GM23338 (cell line): ENCODE measurements at places on chromosomes 16 and 17. TPM values are rescaled to one million over a fixed set of nuclear protein-coding genes. Genes with fewer than 3 reads are reported as not detected.

MYH2 gene
- total RNA-seq = 17.9 and 27.7 TPM in 2 replicates

CLDN7 gene
- total RNA-seq = 111 and 117 TPM in 2 replicates

SAMD14 gene
- total RNA-seq = 1.3 and 4.7 TPM in 2 replicates

- DNase-seq = no peak
Measured at GRCh38 chr17:81050645-81051625, 16.0 kb downstream of the BAIAP2 start.

- no peak for DNase-seq
Measured at GRCh38 chr16:67653128-67653788, 6.8 kb downstream of the ACD start.

GRCh38 chr16:17403859-17404545 lies 66.8 kb downstream of the XYLT1 start:
- no peak for DNase-seq

- DNase-seq = no peak
Measured at GRCh38 chr17:48835971-48836370, 5.1 kb downstream of the CALCOCO2 start.

DNA sequence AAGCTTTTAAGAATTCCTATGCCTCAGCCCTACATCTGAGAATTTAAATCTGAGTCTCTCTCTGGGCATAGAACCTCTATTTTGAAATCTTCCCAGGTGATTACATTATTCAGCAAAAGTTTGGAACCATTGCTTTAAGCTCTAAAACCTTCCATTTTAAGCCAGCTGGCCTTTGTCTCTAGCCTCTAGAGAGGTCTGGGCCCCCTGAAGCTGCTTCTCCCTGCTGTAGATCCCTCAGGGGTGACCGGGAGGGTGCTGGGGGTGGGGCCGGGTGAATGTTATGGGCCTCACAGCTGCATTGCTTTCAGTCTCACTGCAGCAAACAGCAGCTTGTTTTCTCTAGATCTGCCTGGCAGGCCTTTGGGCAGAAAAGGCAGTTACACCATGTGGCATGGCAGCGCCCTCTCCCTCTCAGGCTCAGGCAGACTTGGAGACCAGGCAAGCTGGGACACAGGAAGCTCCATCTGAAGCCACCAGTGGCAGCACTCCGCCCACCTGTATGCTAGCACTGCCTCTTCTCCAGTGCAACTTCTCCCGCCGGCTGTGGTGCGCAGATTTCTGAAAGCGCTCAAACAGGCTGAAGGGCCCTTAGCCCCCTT lies 66.3 kb downstream of the MPRIP start:
- DNase-seq = peak; percentile 39

DNA sequence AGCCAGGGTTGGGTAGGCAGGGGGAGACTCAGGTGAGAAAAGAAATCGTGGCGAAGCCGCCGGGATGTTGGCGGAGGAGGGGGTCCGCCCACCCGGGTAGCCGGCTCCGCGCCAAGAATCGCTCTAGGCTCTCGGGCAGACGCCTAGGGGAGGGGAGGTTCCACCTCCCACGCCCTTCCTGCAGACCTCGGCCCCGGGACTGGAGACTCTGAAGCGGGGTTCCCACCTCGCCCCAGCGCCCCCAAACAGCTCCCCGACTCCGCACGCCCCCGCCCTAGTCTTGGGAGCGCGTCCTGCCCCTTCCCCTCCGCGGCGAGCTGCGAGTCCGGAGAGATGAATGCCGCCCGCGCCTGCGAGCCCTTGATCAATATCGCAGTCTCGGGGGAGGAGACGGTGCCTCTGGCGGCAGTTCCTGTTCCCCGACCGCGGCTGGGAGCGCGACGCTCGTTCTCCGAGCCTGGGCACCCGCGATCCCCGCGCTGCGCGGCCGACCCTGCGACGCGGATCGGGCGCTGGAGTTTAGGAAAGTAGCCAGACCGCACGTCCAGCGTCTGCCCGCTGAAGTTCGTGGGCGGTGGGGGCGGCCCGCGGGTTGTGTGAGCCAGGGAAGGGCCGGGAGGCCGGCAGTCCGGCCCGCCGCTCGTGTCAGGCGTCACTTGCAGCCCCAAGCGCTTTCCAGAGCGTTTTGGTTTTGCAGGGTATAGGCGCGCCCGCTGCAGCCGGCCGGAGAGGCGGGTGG lies 790 bp downstream of the CRHR1 start:
- peak; percentile 66 for DNase-seq

DNA sequence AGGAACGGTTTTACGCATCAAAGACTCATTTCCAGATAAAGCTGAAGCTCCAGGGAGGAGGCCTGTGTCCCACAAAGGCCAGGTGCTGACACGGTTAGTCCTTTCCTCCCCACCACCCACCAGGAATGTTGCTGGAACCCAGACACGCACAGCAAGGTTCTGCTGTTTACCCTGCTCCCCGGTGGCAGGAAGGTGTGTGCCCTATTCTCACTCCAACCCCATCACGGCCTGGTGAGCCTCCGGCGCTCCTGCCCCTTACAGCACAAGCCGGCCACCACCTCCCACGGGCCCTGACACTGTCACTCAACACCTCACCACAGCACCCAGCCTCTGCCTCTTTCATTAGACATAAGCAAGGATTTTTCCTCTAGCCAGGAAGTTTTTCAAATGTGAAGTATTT lies 47.8 kb downstream of the ANKRD11 start:
- DNase-seq = no peak

DNA sequence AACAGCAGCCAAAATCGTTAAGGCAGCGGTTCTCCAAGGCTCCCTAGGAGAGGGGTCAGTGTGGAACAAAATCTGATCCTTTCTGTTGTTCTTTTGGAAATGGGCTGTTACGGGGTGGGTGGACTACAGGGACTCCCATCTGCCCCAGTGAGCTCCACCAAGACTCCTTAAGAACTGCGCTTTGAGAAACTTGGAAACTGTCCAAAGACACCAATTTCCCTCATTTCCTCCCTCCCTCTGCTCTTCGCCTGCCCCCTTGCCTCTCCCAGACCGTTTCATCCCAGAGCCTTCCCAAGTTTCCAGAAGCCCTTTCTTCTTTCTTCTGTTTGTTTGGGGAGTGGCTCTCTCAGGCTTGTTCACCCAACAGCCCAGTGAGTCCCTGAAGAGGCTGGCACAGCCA lies 205.4 kb downstream of the COPRS start:
- DNase-seq = no peak

DNA sequence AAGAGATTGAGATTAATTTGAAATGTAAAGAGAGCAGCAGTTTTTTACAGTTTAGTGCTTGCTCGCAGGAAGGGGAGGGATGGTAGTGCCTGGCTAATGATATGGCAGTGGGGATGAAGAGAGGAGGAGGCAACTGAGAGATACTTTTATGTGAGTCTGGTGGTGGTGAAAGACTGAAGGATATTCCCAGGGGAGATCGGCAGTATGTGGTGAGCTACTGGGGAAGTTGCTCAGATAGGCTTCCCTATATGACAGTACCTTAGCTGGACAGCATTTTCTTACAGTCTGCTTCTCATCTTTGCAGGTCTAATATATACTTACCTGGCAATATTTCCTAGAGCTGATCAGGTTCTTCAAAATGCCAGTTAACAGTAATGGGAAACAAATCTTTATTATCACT lies 8.6 kb downstream of the CEP95 start:
- no peak for DNase-seq

- no peak for DNase-seq
Measured at GRCh38 chr17:68400404-68400735, 56.9 kb downstream of the WIPI1 start.

DNA sequence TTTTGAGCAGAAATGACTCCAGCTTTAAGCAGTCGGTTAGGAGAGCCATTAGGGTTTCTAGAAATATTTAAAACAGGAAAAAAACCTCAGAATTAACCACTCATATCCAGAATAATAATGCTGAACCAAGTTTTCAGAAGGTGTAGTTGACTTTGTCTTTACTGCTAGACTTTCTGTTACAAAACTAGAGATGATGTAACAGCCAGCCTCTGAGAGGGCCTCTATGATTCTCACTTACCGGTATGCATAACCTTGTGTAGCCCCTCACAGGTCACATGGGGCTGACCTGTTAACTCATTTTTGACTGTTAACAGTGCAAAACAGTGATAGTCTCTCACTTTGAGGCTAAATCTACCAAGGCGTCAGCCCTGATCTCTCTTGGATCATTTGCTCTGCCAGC lies 74.3 kb downstream of the TEX14 start:
- no peak for DNase-seq

DNA sequence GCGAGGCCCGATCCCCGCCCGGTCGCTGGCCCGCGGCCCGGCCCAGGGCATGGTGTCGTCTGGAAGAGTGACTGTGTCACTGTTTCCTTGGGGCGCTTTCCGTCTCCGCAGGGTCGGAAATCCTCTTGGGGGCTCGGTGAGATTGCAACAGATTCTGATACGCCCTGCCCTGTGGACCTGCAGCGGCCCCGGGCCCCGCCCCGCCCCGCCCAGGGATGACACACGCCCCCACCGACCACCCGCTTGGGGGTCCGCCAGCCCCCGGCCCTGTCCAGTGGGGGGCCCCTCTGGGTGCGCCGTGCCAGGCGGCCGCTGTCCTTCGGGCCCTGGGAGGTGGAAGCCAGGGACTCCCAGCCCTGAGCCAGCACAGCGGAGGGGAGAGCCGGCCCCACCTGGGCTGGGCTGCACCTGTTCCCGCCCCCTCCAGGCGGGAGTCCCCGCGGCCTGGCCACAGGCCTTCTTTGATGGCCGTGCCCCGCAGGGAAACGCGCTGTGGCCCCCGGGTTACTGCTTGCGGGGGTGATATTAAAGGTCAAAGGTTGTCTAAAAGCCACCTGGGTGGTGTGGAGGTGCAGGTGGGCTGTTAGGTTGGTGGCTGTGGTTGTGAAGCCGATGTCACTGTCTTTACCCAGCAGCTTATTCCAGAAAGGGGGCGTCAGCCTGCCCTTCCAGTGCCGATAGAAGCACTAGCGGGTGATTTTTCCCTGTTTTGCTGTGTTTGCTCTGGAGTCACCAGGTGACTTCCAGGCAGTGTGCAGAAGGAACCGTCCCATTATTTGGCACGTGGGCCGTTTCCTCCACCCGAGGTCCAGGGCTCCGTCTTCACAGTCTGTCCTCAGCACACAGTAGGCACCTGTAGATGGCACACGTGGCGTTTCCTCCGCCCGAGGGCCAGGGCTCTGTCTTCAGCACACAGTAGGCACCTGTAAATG lies 752 bp downstream of the TBC1D24 start:
- DNase-seq = peak; percentile 61

DNA sequence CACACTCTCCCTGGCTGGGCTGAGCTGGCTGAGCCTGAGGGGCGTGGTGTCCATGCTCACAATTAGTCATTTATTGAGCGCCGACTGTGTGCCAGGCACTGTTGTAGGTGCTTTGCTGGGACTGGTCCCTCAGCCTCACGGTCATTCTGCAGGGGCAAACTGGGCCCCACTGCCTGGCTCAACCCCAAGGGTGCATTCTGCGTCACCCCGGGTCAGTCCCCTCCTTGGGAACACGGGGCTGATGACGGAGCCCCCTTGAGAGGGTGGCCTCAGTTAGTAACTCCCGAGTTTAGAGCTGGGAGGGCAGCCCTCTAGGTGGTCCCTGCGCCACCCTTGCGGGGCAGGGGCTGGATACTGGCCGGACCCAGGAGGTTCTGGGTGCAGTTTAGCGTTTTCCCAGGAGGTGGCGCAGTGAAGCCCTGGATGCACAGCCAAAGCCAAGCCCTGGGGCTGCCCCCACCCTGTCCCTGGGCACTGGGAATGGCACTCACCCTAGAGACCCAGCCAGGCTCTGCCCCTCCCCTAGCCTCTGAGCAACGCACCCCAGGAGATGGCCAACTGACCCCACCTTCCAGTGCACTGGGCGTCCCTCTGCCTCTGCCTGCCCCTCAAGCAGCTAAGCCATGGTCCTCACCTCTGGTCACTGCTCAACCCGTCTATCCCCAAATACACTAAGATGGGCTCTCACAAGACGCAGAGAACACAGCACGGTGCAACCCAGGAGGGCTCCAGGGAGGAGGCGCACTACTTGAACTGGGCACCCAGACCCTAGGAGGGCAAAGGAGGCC lies 243.2 kb upstream of the GSE1 start:
- peak; percentile 79 for DNase-seq
